ENCODE measurements at places on chromosomes 5 and 9. TPM values are rescaled to one million over a fixed set of nuclear protein-coding genes. Genes with fewer than 3 reads are reported as not detected.

The SLC25A2 gene
- 0.46 TPM for total RNA-seq

- no peak for DNase-seq
These were observed 199.0 kb downstream of the DTWD2 start for GRCh38 chr5:118789366-118789765.

DNA sequence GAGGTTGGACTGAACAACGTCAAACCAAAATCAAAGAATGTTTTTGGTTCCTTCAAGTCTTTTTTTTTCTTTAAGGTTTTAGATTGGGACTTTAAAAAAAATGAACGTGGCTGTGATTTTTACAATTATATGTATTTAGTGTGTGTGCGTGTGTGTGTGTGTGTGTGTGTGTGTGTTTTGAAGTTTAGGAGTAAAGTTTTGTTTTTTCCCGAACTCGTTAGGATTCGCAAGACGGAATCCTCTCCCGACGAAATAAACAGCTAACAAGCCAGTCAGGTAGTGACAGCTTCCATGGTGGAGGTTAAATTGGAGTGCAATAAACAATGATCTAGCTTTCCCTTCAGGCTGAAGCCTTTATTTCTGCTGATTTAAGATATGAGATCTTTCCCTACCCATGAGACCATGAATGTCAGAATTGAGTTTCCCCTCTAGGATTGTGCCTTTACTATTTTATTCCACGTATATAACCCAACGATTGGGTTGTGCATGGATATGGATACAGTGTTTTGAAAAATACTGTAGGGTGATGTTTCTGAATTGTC lies 1.2 kb downstream of the KIAA1958 start:
- DNase-seq, result no peak

- no peak for DNase-seq
These were observed 319.8 kb downstream of the SEMA5A start for GRCh38 chr5:9226016-9226536.
